ENCODE measurements at places on chromosomes 2 and 18. TPM values are rescaled to one million over a fixed set of nuclear protein-coding genes. Genes with fewer than 3 reads are reported as not detected.

GRCh38 chr18:3411854-3412268, 38.1 kb upstream of the TGIF1 start:
- H3K27me3 ChIP-seq, result no peaks in the 10 kb centered on the region
- no peak overlapping the region for H3K4me3 ChIP-seq
- no peaks in the 10 kb centered on the region for H3K4me1 ChIP-seq
- no peaks in the 10 kb centered on the region for H3K36me3 ChIP-seq

- no peak overlapping the region for H3K4me3 ChIP-seq
- peaks cover 27% of the 10 kb centered on the region for H3K4me1 ChIP-seq
- H3K27ac ChIP-seq, result no peak overlapping the region
- no peaks in the 10 kb centered on the region for H3K36me3 ChIP-seq
- H3K27me3 ChIP-seq, result peaks cover 13% of the 10 kb centered on the region
- no peak for DNase-seq
Observed at GRCh38 chr2:217935235-217935879, 67.4 kb downstream of the TNS1 start.

DNA sequence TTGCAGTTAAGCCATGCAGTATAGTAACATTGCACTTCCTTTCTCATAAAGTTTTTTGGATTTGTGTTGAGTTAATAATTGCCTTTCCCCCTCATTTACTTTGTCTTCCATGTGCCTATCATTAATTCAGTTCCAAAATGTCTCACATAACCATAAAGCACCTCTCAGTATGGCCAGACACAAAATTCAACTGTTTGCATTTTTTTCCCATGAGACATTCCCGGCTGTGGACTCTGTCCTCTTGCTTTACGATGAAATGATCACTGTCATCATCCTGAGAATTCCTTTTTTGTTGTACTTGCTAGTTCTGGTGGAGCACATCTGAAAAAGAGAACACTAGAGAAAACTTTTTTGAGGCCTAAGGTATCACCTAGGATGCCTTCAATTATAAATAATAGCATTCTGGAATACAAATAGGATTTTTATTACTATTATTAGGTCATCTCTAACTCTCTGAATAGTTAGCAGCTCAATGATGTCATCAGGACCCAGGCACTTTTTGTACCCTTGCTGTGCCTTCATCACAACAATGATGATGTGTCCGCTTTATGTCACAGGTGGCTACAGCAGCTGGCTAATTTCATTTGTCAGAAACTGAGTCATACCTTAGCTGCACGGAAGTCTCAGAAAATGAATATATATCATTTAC, 8.5 kb upstream of the ATP8B1 start:
- no peak for DNase-seq
- no peaks in the 10 kb centered on the region for H3K27me3 ChIP-seq
- H3K36me3 ChIP-seq, result peaks cover 5% of the 10 kb centered on the region
- H3K27ac ChIP-seq, result no peak overlapping the region
- H3K4me3 ChIP-seq, result no peak overlapping the region

- no peak for DNase-seq
- H3K36me3 ChIP-seq, result no peaks in the 10 kb centered on the region
- no peaks in the 10 kb centered on the region for H3K27me3 ChIP-seq
- no peak overlapping the region for H3K27ac ChIP-seq
- no peaks in the 10 kb centered on the region for H3K4me1 ChIP-seq
Observed at GRCh38 chr18:9434122-9434701, 41.1 kb upstream of the RALBP1 start.

DNA sequence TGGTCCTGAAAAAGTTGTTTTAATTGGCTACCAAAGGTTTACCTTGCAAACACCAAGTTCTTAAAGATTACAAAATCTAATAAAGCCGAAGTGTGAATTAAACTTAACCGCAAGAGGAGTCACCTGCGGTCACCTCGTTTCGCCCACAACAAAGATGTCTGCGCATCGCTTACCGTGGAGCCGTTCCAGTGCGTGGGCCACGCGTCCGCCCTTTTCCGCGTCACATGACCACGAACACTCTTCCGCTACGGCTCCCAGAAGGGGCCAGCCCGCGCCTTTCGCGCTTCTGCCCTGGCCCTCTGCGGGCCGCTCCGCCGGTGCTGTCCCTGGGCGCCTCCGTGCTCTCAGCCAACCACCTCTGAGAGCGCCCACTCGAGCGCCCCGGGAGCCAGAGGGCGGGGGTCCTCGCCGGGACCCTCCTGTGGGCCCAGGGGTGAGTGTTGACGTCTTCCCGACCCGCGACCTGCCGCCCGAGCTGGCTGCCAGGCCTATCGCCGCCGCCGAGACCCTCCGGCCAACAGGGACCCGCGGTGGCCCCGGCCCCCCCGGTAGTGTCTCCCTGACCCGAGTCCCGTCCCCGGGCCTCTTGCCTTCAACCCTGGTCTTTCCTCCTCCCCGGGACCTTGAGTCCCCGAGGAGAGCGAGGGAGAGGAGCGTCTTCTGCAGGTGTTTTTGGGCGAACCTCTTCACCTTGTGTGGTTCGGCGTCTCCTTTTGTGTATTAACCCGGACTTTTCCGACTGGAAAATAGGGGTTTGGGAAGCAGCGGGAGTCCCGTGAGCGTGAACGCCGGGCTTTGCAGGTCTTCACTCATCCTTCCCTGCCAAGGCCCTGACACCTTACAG, at the start of gene MFF:
MFF (plus strand) TSS at position 257 of the 844 bp plus-strand sequence. CDS start 5,415 bp downstream, outside the sequence.
- DNase-seq, result peak; percentile 70
- peak within 1 kb of the TSS; percentile 94 for H3K4me3 ChIP-seq
- H3K36me3 ChIP-seq, result peaks cover 10% of the 10 kb centered on the region
- peaks cover 9% of the 10 kb centered on the region for H3K4me1 ChIP-seq

DNA sequence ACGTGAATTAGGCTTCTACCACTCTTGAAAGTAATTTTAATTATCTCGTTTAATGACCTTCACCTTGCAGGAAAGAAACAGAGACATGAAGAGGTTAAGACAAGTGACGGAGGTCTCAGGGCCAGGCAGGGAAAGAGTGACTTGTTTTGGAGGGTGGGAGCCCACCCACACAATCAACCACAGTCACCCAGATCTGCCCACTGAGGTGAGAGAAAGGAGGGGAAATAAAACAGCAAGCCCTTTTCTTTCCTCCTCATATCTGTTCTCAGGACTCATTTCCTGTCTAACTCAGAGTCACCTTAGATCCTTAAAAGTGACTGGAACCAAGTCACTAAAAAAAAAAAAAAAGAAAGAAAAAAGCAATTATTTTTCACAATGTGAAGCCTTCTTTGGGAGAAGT, 26.8 kb downstream of the ATP8B1 start:
- no peak for DNase-seq
- H3K27ac ChIP-seq, result no peak overlapping the region
- H3K4me1 ChIP-seq, result peaks cover 48% of the 10 kb centered on the region
- H3K27me3 ChIP-seq, result no peaks in the 10 kb centered on the region
- no peak overlapping the region for H3K4me3 ChIP-seq
- peaks cover 2% of the 10 kb centered on the region for H3K36me3 ChIP-seq

Gene HOXD9
- not detected for total RNA-seq

All from progenitor cell of endocrine pancreas (in vitro differentiated cells).